ENCODE measurements at places on chromosomes 2 and 18.

DNA sequence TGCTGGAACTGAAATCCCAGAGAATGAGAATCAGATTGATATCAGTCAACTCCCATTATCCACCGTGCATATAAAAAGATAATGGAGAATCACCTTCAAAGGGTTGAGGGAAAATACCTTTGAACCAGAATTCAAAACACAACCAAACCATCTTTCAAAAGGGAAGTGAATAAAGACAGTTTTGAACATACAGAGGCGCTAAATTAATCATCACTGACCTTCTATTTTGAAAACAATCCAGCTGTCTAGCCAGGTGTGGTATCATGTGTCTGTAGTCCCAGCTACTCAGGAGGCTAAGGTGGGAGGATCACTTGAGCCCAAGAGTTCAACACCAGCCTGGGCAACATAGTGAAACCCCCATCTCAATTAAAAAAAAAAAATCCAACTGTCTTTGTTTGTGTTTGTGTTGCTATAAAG lies 63.6 kb downstream of the TRABD2A start:
- DNase-seq = no peak

DNA sequence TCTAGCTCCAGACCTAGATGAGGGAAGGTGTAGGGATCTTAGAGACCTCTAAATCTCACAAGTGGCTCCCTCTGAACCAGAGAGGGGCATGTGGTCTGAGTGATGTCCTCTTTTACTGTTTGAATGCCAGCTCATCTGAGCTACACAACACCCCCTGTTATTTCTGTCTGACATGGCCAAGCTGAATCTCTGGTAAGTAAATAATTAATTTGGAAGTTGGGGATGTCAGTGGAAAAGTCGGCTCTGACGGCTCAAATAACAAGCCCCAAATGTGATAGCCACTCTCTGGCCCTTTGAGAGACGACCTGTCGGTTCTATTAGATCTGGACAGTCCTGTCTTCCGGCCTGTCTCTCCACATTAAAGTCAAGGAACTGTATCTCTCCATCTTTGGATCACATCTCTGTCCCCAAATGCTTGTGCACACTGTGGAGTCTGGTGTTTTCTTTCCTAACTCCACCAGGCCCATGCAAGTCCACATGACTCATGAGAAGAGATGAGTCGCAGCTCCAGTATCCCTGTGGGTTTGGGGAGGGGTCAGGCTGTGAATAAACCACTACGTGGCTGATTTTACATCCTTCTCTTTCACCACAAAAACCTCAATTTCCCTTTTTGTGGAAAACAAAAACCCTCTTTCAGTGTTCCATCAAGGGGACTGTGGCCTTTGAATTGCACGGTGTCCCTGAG lies 52.5 kb downstream of the SETBP1 start:
- no peak for DNase-seq

GRCh38 chr18:48543228-48543627 lies 4.4 kb downstream of the CTIF start:
- no peak for DNase-seq

GRCh38 chr2:103161456-103162289 lies 399.8 kb downstream of the TMEM182 start:
- DNase-seq = no peak

DNA sequence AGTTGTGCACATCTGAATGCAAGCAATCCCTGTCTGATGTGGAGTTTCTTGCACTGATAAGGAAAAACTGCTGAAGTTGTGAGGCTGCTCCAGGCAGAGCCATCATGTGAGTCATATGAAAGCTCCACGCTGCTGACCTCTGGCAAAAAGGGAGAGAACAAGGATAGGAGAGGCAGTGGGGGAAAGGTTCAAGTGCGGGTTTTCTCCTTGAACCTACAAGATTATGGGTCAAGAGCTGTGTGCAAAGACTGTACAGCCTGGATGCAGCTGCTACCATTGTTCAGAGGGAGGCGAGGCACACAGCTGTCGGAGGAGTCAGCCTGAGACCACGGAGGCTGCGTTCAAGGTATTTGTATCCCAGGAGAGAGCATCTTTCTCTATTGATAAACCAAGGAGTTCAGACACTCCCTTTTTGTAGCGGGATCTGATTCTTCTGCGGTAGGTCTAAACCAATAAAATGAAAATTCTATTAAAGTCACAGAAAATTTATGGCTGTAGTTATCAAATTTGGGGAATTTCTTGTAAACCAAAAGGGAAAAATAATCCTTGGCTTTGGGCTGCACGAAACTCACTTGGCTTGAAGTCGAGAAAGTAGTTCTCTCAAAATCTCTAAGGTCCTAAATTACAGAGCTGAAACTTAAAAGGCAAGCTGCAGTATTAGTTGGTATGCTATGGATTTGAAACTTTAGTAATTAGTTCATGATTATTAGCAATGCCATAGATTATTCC lies at the start of gene CDK15:
CDK15 (plus strand) TSS at position 96 of the 729 bp plus-strand sequence; CDS start at position 224, 128 bp downstream.
- no peak for DNase-seq

DNA sequence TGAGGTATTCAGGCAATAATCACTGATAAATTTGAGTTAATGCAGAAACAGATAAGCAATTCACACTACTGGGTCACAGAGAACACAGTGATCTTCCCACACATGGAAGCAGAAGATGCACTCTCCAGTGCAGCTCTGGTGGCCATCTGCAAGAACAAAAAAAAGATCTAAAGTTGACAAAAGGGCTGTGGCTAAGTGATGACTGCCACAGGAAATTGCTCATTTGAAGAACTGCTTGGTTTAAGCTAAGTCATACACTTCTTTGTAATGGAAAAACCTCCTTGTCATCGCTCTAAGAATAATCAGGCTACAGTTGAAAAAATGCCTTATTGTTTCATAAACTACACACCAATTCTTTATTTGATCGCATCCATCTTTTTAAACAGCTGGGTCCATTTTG lies 115.1 kb downstream of the DTNB start:
- DNase-seq = no peak

GRCh38 chr2:99725820-99726219 lies 236.0 kb upstream of the REV1 start:
- no peak for DNase-seq

GRCh38 chr2:237490009-237490711 lies 3.1 kb downstream of the MLPH start:
- no peak for DNase-seq

- DNase-seq = no peak
Measured at GRCh38 chr2:140286377-140286776, 1506.2 kb upstream of the NXPH2 start.

GRCh38 chr18:55833543-55833942 lies 245.6 kb upstream of the TCF4 start:
- DNase-seq = no peak

- DNase-seq = no peak
Measured at GRCh38 chr18:24875777-24876176, 415.3 kb downstream of the HRH4 start.

GRCh38 chr2:195477996-195478382 lies 179.0 kb upstream of the SLC39A10 start:
- DNase-seq = no peak

GRCh38 chr2:2505604-2506003 lies 174.5 kb upstream of the MYT1L start:
- DNase-seq = no peak

GRCh38 chr2:237726401-237726830 lies 72.2 kb upstream of the RBM44 start:
- DNase-seq = no peak

GRCh38 chr2:165402162-165402561 lies 67.3 kb upstream of the CSRNP3 start:
- no peak for DNase-seq
